Hindlimb muscle (tissue), 1 donor: ENCODE measurements at places on chromosomes 1 and 21. TPM values are rescaled to one million over a fixed set of nuclear protein-coding genes. Genes with fewer than 3 reads are reported as not detected.

Gene CAPN8
- not detected for polyA plus RNA-seq

DNA sequence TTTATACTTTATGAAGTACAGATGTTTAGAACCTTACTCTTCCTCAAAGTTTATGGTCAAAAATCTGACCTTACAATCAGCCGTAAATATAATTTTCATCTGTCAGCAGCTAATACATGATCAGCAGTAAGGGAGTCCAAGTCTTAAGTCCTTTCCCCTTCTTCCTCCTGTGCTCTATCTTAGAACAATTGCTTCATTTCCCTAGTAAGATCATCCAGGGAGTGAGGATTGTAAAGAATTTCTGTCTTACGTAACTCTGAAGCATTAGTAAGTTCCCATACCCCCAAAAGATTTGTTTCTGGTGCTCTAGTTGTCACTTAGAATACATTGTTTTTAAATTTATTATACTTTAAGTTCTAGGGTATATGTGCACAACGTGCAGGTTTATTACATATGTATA is 2.1 kb downstream of the SETDB1 start:
- no peak for DNase-seq

GRCh38 chr1:197994907-197995407 is 77.8 kb downstream of the LHX9 start:
- no peak for DNase-seq

DNA sequence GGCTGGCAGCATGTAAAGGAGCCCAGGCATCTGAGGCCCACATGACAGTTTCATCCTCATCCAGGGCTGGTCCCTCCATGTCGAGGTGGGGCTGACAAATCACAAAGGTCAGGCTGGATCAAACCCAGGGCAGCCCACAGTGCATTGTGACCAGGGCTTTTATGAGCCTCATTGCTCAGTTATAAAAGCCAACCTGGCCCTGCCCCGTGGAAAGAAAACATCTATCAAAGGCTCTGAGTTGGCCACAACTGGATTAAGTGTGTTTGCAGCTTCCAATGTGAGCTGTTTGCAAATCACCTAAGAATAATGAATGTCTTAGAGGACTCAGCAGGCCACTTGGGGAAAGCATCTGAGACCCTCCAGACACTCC is 45.4 kb downstream of the GRHL3 start:
- no peak for DNase-seq
